ENCODE measurements at places on chromosomes 3 and 15.

DNA sequence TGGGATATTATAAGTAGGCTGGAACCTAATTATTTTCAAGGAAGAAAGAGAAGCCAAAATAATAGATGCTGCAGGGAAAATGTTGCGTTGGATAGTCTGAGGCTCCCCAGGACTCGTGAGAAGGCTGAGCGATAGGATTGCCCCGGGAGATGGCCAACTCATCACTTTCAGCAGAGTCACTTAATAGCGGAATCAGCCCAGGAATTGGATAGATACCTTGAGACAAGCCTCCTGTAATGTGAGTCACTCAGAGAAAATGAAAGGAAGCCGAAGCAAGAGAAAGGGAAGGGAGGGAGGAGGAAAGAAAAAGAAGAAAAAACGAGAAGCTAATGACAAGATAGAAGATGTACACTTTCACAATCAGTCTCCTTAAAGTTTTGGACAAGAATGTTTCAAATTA, 94.3 kb downstream of the SQOR start:
- DNase-seq, result no peak

DNA sequence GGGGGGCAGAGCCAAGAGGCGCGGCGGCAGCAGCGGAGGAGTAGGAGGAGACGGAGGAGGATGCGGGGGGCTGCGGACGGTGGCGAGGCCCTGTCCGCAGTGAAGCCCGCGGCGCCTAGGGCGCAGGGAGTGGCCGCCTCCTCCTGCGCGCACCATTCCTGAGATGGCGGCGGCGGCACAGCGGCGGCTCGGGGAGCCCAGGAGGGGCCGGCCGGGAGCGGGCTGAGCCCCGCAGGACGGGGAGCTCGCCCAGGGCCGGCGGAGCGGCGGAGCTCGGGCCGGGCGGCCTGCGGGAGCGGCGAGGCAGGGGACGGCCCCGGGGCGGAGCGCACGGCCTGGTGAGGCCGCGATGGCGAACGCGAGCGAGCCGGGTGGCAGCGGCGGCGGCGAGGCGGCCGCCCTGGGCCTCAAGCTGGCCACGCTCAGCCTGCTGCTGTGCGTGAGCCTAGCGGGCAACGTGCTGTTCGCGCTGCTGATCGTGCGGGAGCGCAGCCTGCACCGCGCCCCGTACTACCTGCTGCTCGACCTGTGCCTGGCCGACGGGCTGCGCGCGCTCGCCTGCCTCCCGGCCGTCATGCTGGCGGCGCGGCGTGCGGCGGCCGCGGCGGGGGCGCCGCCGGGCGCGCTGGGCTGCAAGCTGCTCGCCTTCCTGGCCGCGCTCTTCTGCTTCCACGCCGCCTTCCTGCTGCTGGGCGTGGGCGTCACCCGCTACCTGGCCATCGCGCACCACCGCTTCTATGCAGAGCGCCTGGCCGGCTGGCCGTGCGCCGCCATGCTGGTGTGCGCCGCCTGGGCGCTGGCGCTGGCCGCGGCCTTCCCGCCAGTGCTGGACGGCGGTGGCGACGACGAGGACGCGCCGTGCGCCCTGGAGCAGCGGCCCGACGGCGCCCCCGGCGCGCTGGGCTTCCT, at the start of gene GPR27:
Gene GPR27 (plus strand): TSS at position 155 of the 909 bp plus-strand sequence. CDS start 195 bp downstream, at position 350.
- DNase-seq, result no peak

DNA sequence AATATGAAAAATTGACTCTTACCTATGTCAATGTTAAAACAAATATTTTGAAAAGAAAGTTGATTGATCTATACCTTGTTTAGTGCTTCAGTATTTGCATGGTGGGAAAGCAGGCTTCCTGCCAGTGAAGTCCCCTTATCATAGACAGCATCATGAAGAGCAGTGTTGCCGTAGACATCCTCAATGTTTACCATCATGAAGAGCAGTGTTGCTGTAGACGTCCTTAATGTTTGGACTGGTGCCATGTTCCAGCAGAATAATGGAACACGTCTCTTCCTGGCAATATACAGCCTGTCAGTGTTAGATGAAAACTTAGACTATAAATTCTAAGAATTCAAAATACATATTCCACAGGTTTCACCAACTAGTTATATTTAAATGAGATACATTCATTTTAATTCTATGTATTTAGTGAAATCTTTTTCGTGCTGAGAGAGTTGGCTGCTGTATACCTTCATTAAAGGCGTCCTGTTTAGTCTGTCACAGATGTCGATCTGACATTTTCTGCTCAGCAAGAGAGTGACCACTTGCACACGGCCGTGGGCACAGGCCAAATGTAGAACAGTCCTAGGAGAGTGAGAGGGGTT, 116.8 kb downstream of the LMLN start:
- no peak for DNase-seq

DNA sequence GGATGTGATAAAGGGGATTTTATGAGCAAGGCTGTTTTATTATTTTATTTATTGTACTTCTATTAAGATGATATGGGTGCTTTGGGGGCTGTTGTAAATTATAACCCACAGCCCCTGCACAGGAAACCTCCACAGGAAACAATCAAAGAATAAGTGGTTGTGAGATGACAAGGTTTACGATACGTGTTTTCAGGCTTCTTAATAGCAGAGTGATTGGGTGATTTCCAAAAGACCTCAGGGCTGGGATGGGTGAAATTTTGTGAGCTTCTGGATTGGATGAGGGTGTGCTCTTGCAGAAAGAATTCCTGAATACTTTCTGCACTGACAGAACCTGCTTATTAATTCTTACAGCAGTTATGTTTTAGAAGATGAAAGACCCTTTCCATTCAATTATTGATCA, 21.4 kb downstream of the CHL1 start:
- no peak for DNase-seq

- no peak for DNase-seq
Observed at GRCh38 chr3:52450489-52451236, 3.2 kb downstream of the TNNC1 start.

DNA sequence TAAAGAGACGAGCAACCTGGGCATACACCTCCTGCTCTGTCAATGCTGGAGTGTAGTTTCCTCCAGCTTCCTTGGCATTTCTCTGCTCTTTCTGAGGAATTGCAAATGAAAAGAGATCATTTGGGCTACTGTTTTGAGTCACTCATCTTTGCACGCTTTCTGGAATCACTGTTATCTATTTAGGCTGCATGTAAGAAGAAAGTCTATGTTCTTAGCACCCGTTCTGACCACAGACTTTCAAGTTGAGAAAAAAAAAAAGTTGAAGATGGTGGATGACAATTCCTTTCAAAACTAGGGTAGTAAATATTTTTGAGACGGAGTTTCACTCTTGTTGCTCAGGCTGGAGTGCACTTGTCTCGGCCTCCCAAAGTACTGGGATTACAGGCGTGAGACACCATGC, 41.3 kb downstream of the SIN3A start:
- DNase-seq, result no peak

- DNase-seq, result no peak
Observed at GRCh38 chr3:171755656-171756055, 54.6 kb downstream of the PLD1 start.

DNA sequence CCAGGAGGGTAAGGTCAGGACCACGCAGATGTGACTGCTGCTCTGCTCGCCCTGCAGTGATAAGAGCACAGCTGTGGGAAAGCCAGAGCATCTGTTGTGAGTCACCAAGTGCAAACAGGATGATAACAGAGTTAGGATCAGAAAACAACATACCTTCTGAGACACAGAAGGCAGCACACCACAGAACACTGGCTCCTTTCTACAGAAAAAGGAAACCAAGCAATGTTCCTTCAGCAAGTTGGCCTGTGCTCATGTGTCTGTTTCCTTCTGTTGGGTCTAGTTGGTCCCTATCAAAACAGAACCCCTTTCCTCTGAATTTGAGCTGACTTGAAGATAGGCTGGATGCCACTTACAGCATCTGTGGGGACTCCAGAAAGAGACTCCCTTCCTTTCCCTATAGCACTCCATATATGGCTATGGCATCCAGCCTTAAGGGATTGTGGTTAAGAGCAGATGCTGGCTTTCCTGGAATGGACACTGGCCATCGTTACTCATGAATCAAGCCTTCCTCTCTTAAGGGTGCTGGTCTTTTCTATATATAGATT, 440.7 kb upstream of the THBS1 start:
- no peak for DNase-seq

GRCh38 chr15:81304226-81304625, 19.7 kb downstream of the STARD5 start:
- no peak for DNase-seq

- DNase-seq, result no peak
Observed at GRCh38 chr3:128081846-128082245, 29.6 kb downstream of the SEC61A1 start.

DNA sequence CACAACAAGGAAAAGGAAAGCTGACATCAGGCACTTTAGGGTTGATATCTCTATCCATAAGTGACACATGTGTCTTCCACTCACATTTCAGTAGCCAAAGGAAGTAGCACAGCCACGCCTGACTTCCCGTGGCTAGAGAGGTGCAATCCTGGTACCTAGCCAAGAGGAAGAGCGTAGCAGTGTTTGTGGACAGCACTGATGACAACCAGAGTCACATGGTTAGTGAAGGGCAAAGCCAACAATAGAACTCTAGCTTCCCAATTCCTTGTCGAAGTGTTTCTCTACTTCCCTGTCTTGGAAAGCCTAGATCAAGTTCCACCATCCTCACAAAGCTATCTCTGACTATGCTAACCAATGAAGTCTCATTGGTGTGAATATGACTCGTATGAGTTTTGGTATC, 189.2 kb downstream of the RSL24D1 start:
- DNase-seq, result no peak

DNA sequence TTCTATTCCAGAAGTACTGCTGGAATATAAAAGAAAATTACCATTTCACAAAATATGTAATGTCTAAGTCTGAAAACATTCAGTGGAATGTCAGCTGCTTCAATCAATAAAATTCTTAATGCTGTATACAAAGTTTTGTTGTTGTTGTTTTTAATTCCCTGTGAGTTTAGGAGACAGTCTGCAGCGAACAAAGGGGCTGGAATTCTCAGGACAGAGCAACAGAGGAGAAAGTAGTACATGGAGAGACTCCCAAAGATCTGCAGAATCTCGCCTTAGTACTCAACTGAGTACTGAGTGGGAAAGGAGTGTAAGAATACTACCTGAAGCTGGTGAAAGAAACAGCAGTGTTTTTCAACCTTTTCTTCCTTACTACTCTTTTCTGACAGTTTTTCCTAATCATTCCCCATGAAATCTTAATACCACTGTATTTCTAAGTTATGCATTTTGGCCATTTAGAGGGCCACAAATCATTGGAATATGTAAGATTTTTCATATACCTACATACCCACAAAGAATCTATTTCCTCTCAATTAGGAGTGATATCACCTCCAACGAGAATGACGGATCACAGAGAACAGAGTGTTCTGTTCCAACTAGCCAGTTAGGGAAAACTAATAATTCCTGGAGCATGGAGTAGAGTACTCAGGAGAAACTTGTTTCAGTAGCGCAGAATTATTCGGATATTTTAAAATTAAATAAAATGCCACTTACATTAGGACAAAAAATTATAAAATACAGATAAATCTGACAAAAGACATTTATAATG, 16.0 kb downstream of the ANKRD28 start:
- DNase-seq, result no peak

All from stimulated activated CD8-positive, alpha-beta memory T cell treated with anti-CD3 and anti-CD28 coated beads, Interleukin-15, amount 100 ng/mL, for 4 hours (primary cell).